Kidney (tissue), 22 donors: ENCODE measurements at places on chromosomes 7 and 10. TPM values are rescaled to one million over a fixed set of nuclear protein-coding genes. Genes with fewer than 3 reads are reported as not detected.

- no peak for DNase-seq
These were observed 133.8 kb upstream of the MEOX2 start for GRCh38 chr7:15820319-15820718.

ABCC2 gene
- total RNA-seq = 2.3 TPM

CPA2 gene
- total RNA-seq = not detected

SPDYE16 gene
- 0.31 TPM for total RNA-seq

CARD11 gene
- total RNA-seq = 9.6 TPM

GRCh38 chr10:129396021-129396722 is 70.9 kb upstream of the MGMT start:
- DNase-seq = no peak
